ENCODE measurements at places on chromosomes 7 and 10. TPM values are rescaled to one million over a fixed set of nuclear protein-coding genes. Genes with fewer than 3 reads are reported as not detected.

GRCh38 chr7:141231018-141231792 lies 157.3 kb downstream of the TMEM178B start:
- peak; percentile 34 for DNase-seq

DNA sequence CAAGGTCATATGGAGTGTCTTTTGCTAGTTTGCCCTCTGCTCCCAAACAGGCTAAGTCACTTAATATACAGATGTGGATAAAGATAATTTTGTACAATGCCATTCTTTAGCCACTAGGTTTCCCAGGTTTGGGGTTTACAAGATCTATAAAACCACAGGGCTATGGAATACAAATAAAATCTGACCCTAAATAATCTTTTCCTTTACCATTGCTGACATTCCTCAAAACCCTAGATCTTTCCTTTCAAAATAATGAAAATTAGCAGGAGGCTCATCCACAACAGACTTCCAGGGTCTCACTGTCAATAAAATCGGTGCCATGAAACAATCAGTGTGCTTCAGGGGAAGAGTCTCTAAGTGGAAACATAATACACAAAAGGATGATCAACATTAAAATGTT lies 148.4 kb downstream of the CPEB3 start:
- DNase-seq, result no peak

DNA sequence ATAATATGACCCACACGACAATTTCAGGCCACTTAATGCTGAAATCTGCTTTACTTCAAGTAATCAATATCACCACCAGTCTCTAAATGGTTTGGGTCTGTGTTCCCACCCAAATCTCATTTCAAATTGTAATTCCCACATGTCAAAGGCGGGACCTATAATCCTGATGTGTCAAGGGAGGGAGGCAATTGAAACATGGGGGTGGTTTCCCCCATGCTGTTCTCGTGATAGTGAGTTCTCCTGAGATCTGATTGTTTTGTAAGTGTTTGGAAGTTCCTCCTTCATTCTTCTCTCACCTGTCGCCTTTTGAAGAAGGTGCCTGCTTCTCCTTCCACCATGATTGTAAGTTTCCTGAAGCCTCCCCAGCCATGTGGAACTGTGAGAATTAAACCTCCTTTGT lies 178.4 kb downstream of the CRPPA start:
- no peak for DNase-seq

DNA sequence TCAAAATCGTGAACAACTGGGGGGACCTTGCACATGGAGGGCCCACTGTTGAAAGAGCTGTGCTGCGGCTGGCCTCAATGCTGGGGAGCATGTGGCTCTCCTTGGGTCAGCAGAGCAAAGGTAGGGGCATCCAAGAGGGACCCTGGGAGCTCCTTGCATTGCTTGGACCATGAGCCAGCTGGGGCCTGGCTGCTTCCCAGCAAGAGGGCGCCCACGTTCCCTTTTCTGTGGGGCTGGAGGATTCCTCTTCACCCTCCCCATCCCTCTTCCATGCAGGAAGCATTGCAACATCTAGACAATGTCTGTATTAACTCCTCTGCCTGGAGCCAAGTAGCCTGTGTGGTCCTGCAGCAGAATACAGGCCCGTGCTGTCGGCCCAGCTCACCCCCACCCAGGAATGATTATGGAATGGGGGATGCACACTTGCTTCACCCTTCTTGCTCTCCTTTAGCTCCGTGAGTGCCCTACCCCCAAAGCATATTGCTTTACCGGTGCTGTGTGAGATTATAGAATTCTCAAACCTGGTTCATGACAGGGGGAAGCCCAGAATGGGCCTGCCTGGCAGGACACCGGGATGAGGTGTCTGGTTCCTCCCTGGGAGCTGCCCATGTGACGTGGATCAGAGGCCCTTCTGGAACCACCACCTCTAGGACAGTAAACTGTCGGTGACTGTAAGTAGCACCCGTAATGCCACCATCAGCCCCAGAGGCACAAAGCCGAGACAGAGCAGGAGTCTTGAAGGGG lies 61.9 kb downstream of the SYPL1 start:
- DNase-seq, result no peak

GRCh38 chr7:50266635-50267386 lies 37.7 kb upstream of the IKZF1 start:
- DNase-seq, result no peak

DNA sequence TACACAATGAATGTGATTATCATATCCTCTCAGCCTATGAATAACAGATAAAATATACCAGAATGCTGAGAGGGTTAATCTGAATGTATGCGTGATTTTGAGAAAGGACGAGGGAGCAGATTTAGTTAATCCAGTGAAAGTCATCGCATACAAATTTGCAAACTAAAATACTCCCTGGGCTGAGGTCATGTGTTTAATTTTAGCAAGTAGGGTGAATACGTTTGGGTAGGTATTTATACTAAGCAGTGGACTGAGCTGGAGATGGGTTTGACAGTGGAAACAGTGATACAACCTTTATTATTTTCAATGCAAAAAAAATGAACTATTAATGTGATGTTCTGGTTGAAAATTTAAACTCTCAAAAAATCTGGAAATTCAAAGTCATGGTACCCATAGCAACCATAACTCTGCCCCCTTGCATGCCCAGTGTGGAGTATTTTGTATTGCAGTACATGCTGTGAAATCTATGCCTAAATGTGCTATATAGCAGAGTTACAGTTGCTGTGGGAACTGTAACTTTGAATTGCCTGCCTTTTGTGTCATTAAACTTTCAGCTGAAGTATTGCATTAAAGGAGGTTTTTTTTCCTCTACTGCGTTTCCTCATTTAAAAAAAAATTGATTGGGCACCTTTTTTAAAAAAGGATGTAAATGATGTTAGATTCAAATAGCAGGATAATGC lies 9.5 kb upstream of the ARID5B start:
- no peak for DNase-seq

GRCh38 chr7:123231021-123232000 lies 31.5 kb upstream of the SLC13A1 start:
- no peak for DNase-seq

Gene IQCE
- total RNA-seq, result 12.0 TPM

Gene C7orf57
- total RNA-seq, result 0.12 TPM

Gene PODXL
- 90.7 TPM for total RNA-seq

Gene PDZD7
- total RNA-seq, result 0.50 TPM

Gene IGF2BP3
- 0.15 TPM for total RNA-seq

Gene ABCB4
- 5.6 TPM for total RNA-seq
